ENCODE measurements at places on chromosomes 12 and 14. TPM values are rescaled to one million over a fixed set of nuclear protein-coding genes. Genes with fewer than 3 reads are reported as not detected.
A peak's percentile ranks its signal among the peaks of the same experiment; 100 is the strongest.

DNA sequence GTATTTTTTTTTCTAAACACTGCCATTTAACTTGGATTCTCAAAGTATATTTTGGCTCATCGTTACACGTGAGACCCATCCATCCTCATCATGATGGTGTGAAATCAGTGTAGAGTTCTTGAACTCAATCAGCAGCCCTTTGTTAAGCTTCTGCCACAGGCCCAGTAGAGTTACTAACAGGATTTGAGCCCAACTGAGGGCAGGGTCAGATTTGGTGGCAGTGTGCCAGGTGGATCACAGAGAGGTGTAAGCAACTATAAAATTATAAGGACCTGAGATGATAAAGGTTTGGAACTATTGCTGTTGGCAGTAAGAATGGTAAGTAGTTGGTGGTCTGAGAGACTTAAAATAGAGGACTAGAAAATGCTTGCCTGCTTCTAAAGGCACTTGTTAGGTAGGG lies 72.8 kb downstream of the RASSF8 start:
- no peak for DNase-seq

The ATL1 gene
- total RNA-seq: 0.19 TPM

The HOXC11 gene
- total RNA-seq: not detected

DNA sequence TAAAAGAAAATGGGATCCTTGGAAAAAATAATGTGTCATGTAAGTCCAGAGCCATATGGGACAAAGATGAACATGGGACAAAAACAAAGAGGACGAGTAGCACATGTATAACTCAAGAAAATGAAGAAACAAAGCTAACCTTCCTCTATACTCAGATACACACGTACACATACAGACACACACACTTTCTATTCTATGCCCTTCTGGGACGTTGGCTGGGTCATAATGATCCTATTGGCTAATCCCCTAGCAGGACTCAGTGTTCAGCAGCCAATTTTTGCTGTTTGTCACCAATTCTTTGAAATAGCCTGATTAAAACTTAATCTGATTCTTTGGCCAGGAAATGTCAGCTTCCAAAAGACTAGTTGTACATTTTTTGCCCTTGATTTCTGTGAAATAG lies 189.4 kb upstream of the FOXG1 start:
- no peak for DNase-seq

GRCh38 chr14:71566276-71566675 lies 366.0 kb upstream of the RGS6 start:
- no peak for DNase-seq

The KLHL33 gene
- 0.06 TPM for total RNA-seq

The RPS6KL1 gene
- total RNA-seq: 4.1 TPM

DNA sequence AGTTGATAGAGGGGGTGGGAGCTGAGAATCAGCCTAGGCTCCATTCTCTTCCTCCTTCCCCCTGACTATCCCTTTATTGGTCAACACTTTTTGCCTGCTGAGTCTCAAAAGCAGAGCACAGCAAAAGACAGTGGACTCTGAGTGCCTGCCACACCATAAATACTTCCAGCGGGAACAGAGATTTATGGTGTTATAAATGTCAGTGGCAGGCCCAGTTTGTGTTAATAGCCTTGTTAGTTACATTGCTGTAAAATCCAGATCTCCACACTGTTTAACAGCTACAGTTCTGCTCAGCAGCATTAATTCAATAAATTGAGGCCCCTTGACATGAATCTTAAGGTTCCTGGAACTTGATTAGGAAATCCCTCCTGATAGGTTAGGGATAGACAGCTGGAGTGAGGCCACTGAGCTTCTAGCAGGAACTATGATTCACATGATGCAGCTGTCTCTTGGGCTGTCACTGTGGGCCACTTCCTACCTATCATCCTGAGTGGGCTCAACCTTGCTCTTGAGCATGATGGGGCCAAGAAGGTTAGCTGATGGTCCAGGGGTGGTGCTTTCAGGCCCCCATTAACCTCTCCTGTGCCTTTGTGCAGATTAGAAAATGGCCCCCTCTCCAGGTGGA lies 295.2 kb upstream of the SRRM4 start:
- no peak for DNase-seq

DNA sequence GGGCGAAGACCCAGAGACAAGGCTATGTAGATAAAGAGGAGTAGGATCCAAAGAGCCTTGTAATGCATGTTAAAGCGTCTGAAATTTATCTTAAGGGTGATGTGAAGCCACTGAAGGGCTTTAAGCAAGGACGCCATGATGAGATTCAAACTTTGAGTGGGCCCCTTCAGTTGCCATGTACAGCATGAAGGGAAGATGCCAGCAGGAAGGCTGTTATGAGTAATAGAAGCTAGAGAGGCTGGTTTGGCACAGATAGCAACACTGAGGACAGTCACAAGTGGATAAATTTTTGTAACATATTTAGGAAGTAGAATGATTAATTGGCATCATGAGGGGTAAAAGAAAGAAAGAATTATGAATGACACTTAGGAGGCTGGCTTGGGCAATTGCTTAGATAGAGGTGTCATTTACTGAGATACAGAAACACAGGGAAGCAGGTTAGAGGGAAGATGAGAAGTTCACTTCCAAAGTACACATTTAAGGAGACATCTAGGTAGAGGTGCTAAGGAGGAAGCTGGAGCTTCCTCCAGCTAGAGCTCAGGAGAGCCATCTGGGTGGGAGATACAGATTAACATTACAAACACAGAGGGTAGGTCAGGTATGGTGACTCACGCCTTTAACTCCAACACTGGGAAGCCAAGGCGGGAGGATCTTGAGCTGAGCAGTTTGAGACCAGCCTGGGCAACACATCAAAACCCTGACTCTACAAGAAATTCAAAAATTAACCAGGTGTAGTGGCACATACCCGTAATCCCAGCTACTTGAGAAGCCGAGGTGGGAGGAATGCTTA lies 13.7 kb downstream of the ATG2B start:
- DNase-seq: no peak

The NANOG gene
- total RNA-seq: not detected

The ACSS3 gene
- total RNA-seq: 99.9 TPM

DNA sequence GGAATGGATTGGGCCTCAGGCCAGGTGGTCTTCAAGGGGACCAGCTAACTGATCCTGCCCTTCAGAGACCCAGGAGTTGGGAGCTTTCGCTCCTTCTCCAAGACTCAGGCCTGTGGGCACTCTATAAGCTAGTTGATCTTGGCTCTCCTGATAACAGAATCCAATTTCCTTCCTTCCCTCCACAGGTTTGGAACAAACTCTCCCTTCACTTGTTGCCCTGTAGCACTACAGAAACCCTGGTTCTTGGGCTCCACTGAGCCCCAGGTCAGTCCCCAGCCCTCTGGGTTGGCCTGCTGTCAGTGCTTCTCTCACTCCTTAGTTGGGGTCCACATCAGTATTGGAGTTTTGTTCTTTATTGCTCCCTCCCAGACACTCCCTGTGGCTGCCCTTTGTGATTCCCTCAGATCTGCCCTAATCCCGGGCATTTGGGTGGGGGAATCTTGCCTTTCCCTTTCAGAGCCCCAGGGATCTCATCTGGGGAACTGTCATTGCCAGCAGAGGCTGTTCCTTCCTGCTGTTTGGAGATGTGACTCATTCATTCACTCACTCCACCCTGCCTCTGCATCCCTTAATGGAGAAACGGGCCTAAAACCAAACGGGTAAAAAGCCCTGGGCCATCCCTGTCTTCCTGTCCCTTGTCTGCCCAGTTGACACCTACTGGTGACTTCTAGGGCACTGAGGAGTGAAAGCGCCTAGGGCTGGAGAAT lies 4.4 kb upstream of the GPD1 start:
- DNase-seq: peak; percentile 7

DNA sequence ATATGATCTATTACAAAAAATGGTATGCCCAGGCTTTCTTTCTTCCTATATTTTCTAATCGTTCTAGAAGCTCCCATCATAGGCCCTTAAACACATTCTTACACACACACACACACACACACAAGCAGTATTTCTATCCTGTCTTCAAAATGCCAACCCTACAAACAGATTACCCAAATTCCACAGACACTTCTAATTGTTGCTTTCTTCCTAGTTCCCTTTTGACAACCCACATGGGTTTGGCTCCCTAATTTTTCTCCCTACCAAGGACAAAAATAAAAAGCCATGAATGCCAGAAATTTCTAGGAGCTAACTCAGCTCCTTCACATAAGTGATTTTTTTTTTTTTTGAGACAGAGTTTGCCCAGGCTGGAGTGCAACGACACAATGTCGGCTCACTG lies 60.3 kb upstream of the NTF3 start:
- DNase-seq: no peak

DNA sequence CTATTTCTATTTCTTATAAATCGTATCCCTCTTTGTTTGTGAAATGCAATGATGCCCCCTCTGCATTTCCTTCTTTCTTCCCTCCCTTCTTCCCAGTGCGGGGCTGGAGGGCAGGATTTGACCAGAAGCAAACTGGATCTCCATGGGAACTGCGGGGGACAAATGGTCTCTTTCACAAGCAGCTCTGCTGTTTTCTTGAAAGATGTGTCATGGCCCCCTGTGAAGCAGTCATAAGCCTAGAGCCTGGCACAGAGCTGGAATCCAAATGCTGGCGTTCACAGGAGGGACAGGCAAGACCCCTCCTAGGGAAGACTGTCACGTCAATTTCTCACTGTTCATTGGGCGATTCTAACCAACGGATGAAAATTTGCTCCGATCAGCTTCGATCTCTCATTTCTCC lies 203.5 kb upstream of the NOS1 start:
- DNase-seq: no peak

DNA sequence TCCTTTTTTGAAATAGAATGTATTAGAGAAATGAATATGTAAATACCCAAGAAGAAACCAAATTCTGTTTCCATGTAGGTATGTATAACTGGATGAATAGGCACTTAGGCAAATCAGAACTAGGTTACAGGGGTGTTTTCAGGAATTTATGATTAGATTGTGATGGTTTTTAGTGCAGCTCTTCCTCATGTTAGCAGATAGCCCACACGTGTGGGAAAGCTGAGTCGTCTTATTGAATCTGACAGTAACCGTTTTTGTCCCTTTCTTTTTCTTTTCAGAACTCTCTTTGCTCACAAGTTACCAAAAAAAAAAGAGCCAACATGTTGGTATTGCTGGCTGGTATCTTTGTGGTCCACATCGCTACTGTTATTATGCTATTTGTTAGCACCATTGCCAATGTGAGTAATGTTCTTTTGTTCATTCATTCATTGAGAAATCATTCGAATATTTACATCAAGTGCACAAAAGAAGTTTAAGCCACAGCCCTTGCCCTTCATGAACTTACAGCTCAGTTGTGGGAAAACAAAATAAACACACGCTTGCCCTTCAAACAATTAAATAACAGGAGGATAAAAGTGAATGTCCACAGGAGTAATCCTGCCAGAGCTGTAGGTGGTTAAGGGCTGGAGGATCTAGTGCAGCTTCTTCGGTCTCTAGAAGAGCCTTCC lies 14.8 kb downstream of the EMP1 start:
- DNase-seq: no peak

The RNU4-1 gene
- total RNA-seq: under 0.01 TPM

The SLC4A8 gene
- 0.20 TPM for total RNA-seq

DNA sequence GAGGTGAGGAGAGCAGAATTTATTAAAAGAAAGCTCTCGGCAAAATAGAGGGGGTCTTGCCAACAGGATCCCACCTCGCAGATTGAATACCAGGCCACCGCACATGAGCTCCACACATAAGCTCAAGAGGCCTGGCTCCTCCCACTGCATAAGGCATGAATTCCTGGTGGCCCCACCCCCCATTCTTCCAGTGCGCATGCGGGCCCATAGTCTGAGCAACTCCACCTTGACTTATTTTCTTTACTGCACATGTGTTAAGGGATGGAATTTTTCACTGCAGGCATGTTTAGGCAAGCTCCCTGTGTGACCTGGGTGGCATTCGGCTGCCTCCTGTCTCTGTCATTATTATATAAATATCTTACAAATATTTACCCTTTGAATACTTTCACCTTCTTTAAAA lies 412.5 kb downstream of the RMST start:
- no peak for DNase-seq

The TAS2R8 gene
- not detected for total RNA-seq

The SYNDIG1L gene
- total RNA-seq: not detected

DNA sequence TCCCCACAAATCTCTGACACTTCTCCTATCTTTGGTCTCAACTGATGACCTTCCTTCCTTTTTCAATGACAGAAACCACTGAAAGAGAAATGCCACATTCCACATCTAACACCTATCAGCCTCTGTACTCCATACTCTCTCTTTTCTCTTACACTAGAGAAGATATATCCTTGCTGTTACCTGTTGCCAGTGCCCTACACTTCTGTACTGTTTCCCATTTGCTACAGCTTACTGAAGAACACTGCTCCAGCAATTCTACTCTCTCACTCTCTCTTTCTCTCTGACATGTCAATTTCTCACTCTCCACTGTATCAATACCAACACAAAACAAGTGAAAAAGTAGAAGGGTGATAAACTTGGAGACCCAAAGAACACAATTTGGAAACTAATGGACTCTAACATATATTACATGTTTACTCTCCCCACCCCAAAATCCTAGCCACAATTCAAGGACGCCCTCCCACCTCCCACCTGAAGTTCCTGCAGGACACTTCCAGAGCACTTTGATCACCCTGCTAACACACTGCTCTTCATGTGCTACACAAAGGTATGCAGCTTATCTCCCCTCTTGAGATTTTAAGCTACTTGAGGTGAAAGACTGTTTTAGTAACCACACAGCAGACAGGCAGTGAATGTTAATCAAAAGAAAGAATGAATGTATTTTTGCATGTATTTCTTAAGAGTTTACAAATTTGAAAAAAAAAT lies 95.0 kb downstream of the MED13L start:
- no peak for DNase-seq

- no peak for DNase-seq
Measured at GRCh38 chr12:123288751-123289346, 17.2 kb upstream of the CDK2AP1 start.

The ART4 gene
- total RNA-seq: 29.4 TPM

The REM2 gene
- total RNA-seq: 0.10 TPM

The GLI1 gene
- 0.16 TPM for total RNA-seq

GRCh38 chr12:1131811-1132224 lies 140.8 kb downstream of the ERC1 start:
- peak; percentile 84 for DNase-seq

The RBP5 gene
- total RNA-seq: 181 TPM

DNA sequence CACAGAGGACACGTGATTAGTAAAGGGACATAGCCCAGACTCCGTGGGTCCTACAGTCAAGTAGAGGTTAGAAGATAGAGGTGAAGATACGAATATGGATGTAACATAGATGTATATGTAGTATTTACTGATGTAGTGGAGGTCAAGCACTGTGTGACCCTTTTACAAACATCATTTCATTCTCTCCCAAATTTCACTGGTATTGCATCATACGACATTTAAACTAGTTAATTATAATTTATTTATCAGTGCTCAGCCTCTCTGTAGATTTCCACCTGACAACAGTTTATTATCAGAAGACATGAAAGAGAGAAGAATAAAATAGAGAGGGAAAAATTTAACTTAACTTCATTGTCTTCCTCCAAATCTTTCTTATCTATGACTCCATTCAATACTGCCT lies 927.9 kb upstream of the TMEM132C start:
- no peak for DNase-seq

DNA sequence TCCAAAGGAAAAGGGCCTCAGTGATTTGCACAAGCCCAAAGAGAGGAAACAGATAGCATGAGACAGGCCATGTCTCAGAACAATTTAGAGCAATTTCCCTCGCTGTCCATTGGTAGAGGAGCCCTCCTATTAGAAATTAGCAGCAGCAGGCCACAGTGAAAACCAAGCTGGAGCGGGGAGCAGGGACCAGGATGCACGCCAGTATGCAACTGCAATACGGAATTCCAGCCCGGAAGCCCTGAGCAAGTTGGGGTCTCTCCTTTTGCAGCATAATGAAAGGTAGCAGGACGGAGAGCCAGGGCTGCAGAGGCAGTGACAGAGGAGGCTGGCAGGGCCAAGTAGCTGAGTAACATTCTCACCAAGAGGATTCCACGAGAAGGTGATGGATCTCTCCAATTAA lies 84.9 kb upstream of the CLMN start:
- DNase-seq: no peak

Measured in right lobe of liver (tissue), 6 donors.